SK-N-SH (cell line): ENCODE measurements at places on chromosomes 4 and X. TPM values are rescaled to one million over a fixed set of nuclear protein-coding genes. Genes with fewer than 3 reads are reported as not detected.

- peak; percentile 72 for DNase-seq
These were observed 3.1 kb upstream of the NR3C2 start for GRCh38 chr4:148445071-148445859.

- no peak for DNase-seq
These were observed 28.2 kb downstream of the ODAPH start for GRCh38 chr4:75584067-75584466.

DNA sequence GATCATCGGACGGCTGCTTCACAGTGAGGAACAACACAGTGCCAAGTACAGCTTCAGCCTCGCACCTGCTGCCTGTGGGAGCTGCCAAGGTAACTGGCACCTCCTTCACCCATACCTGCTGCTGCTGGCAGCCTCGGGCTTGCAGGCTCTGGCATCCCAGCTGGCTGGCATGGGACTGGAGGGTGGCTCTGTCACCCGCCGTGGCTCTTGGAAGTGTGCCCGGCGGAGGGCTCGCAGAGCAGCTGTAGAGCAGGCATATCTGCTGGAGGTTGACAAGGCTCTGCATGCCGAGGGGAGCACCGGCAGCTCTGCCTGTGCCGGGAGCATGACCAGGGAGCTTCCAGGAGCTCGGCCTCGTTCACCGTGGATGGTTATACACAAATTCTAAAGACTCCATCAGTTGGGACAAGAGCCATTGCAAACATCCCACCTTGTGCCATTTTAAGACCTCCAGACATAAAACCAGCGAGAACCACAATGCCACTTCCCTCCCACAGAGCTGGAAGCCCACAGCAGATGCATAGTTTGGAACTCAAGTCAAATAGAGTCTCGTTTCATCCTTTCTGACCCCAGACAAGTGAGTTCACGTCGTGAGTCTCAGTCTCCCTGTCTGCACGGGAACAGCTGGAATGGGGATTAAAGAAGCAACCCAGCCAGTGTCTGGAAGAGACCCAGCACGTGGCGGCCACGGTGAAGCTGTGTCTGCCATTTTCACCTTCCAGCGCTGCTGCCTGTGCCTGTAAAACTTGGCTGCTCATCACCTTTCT, 84.3 kb upstream of the PSAPL1 start:
- DNase-seq = peak; percentile 84

Gene GLRA3
- polyA plus RNA-seq = not detected in 2 replicates

Gene SPATA4
- polyA plus RNA-seq = 0.21 and 0.34 TPM in 2 replicates
